ENCODE measurements at places on chromosomes 7 and 10. TPM values are rescaled to one million over a fixed set of nuclear protein-coding genes. Genes with fewer than 3 reads are reported as not detected.

The UTF1 gene
- total RNA-seq = not detected

The ANXA8 gene
- not detected for total RNA-seq

GRCh38 chr7:18829858-18830285 lies 287.6 kb downstream of the TWIST1 start:
- DNase-seq = no peak
- H3K27ac ChIP-seq = no peak overlapping the region
- H3K4me3 ChIP-seq = no peak overlapping the region
- H3K27me3 ChIP-seq = no peaks in the 10 kb centered on the region

DNA sequence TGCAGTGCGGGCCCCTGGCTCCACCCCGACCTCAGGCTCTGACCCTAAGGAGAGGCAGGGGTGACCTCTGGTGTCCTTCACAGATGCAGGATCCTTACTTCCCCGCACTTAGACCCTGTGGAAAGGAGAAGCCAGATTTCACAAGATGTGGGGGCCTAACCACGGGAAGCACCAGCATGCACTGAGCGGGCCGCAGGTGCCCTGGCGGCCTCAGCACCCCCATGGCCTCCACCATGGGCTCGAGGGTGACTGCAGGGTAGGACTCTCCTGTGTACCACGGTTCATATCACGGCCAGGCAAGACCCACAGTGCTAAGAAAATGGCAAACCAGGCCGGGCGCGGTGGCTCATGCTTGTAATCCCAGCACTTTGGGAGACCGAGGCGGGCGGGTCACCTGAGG lies 410.0 kb upstream of the FOXK1 start:
- no peaks in the 10 kb centered on the region for H3K36me3 ChIP-seq
- H3K27me3 ChIP-seq = no peaks in the 10 kb centered on the region
- DNase-seq = no peak
- no peaks in the 10 kb centered on the region for H3K4me1 ChIP-seq
- no peak overlapping the region for H3K4me3 ChIP-seq
- H3K27ac ChIP-seq = no peak overlapping the region

Data from activated B cell treated with CpG ODN at 0.5 μM for 24 hours (primary cell).